ENCODE measurements at places on chromosomes 1 and 21.

- peaks cover 1% of the 10 kb centered on the region for H3K36me3 ChIP-seq
- H3K27me3 ChIP-seq, result no peaks in the 10 kb centered on the region
- no peak for DNase-seq
- H3K4me1 ChIP-seq, result no peaks in the 10 kb centered on the region
Measured at GRCh38 chr1:111470596-111470995, 3.2 kb upstream of the C1orf162 start.

DNA sequence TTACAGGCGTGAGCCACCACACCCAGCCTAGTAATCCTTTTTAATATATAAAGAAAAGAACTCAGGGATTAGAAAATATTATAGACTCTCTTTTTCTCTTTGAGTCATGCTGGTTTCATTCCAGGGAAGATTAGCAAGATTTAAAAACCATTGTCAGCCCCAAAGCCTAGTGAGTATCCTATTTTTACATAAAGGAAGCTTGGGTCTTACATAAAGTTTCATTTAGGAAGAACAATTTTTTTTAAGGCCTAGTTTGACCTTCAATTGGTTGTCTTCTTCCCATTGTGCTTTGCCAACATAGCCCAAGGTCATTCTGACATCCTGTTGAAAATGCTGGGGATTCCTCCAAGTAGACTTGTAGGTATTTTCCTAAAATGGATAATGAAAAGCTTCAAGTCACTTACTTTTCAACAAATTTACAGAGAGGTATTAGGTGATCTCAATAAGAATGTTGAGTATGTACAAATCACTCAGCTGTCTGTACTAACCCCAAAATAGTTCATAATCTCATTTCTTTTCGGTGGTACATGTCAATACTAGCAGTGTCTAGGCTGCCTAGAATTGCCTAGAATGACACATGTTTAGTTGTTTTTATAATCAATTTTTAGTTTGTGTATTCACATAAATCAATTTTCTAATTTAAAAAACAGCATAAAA lies 4.3 kb upstream of the KIF14 start:
- H3K36me3 ChIP-seq, result no peaks in the 10 kb centered on the region
- no peak for DNase-seq
- H3K27me3 ChIP-seq, result no peaks in the 10 kb centered on the region
- peaks cover 1% of the 10 kb centered on the region for H3K4me1 ChIP-seq
- no peak overlapping the region for H3K4me3 ChIP-seq
- no peak overlapping the region for H3K27ac ChIP-seq

DNA sequence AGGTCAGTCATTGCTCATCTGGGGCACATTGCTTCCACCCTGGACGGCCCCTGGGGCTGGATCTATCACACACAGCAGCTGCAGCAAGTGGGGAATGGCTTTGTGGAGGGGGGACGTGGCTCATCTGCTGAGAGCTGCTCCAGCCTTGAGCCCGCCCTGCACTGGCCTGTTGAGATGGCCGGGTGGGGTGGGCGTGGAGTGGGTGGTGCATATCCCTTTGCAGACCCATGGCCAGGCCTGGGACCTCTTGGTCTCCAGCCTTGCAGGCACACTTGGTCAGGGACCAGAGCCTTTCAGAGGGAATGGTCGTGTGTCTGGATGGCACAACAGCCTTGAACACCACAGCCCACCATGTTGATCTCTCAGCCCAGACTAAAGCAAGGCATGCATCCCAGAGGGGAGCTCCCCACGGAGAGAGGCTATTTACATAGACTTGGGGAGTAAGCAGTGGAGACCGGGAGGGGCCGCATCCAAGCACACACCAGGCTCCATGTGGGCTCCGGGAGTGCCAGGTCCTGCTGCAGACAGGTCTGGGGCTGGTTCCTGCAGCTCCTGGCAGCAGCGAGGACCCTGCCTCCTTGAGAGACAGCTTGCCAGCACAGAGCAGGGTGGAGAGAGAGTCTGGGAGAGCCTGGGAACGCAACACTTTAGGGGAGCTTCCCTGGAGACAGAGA lies 52.8 kb upstream of the SELENON start:
- H3K36me3 ChIP-seq, result no peaks in the 10 kb centered on the region
- no peak overlapping the region for H3K4me3 ChIP-seq
- H3K27ac ChIP-seq, result no peak overlapping the region
- no peak for DNase-seq
- H3K4me1 ChIP-seq, result peaks cover 21% of the 10 kb centered on the region
- no peaks in the 10 kb centered on the region for H3K27me3 ChIP-seq

GRCh38 chr1:33724348-33724747 lies 139.5 kb upstream of the HMGB4 start:
- no peaks in the 10 kb centered on the region for H3K4me1 ChIP-seq
- no peak overlapping the region for H3K27ac ChIP-seq
- H3K27me3 ChIP-seq, result no peaks in the 10 kb centered on the region
- DNase-seq, result no peak

DNA sequence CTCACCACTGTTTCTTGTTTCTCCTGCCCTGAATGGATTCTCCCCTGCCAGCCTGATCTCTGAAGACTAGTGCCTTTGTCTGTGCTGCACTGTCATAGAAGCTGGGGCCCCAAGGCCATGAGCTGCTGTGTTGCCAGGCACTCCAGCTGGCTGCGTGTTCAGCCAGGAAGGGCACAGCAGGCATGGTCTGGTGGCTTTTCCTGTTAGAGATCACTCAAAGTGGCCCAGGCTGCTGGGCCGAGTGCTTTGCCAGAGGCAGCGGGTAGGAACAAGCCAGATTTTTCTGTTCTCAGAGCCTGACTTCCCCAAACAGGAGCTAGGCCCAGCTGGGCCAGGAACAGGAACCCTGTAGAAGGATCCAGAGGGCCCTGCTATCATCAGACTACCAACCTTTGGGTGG lies 5.2 kb downstream of the ADPRS start:
- peaks cover 4% of the 10 kb centered on the region for H3K4me1 ChIP-seq
- no peak for DNase-seq
- no peak overlapping the region for H3K27ac ChIP-seq

All from neuronal stem cell (in vitro differentiated cells).